NCI-H748 treated with DMSO at 0.1 percent for 48 hours (cell line): ENCODE measurements at places on chromosomes 7 and 10.

DNA sequence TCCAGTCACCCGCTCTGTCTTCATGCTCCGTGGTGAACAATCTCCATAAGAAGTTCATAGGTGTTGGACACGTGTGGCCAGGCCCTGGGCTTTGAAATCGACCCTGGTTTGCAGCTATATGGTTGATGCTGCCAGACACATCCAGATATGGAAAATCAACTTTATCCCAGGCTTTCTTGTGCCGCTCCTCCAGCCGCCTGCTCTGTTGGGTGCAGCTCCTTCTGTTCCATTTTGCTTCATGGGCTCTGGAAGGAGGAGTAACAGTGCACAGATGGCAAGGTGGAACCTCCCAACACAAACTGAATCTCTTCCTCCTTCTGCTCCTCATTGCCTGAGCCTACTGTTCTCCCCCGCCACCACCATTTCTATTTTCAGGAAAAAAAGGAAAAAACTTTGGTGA is 44.7 kb downstream of the THNSL1 start:
- DNase-seq = no peak

DNA sequence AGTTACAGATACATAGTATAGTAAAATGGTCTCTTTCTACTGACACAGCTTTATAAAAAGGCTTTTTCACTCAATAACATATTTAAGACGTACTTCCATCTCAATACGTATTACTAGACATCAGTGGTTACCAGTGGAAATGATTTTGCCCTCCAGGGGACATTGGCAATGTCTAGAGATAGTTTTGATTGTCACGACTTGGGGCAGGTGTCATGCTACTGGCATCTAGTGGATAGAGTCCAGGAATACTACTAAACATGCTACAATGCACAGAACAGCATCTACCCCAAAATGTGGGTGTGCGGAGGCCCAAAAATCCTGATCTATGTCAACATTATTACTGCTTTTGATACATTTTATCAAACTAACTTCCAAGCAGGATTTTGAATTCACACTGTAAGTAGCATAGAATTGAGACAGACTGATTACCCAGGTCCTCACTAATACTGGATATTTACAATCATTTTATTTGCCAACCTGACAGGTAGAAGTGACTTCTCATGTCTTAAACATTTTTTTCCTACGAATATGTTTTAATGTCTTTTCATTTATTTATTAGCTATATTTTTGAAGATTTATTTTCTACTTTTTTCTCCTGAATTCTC is 53.8 kb downstream of the HGF start:
- no peak for DNase-seq

DNA sequence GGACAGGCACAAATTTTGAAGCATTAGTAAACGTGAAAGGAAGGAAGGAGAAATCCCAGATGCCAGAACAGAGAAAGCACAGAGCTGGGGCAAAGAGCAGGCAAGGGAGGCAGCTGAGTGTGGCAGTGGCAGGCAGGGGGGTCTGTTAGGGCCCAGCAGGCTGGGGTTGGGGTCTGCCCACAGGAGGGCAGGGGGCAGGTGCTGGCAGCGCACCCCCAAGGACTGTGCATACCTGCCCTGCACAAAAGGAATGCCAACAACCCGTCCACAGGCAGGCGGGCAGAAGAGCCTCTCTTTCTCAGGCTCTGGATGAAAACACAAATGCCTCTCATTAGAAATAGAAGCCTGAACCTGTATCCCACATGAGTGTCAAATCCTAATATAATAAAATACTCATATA is 552.3 kb downstream of the PTPRN2 start:
- no peak for DNase-seq

GRCh38 chr7:36925207-36925606 is 200.9 kb upstream of the AOAH start:
- DNase-seq = no peak

DNA sequence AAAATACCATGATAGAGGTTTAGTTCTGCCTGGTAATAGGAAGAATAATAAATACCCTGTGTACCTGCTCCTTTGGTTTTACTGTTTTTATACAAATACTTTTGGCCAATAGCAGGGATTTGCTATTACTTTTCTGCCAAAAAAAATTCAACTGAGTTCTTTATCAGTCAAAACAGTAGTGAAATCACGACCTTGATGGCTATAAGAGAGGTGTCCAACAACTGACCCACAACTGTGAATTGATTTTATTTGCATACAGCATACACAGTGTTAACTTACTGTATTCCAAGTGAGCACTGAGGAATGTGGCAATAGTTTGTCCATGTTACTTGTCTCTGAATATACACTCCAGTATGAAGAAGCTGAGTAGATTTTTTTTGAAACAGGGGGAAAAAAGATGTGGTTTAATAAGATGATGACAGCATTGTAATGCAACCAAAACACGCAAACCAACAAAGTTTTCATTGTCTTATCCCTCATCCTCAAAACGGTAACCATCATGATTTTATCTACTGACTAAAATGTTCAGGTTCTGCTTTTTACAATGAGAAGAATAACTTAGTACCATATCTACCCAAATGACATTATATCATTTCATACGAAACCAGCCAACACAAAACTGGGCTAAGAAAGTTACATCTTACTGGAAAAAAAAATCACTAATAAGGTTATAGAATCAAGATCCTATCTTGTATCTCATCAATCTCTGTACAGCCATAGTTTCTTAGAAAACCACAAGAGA is 63.3 kb downstream of the GSAP start:
- no peak for DNase-seq

GRCh38 chr7:116952635-116953371 is 498 bp upstream of the ST7 start:
- DNase-seq = peak; percentile 68

DNA sequence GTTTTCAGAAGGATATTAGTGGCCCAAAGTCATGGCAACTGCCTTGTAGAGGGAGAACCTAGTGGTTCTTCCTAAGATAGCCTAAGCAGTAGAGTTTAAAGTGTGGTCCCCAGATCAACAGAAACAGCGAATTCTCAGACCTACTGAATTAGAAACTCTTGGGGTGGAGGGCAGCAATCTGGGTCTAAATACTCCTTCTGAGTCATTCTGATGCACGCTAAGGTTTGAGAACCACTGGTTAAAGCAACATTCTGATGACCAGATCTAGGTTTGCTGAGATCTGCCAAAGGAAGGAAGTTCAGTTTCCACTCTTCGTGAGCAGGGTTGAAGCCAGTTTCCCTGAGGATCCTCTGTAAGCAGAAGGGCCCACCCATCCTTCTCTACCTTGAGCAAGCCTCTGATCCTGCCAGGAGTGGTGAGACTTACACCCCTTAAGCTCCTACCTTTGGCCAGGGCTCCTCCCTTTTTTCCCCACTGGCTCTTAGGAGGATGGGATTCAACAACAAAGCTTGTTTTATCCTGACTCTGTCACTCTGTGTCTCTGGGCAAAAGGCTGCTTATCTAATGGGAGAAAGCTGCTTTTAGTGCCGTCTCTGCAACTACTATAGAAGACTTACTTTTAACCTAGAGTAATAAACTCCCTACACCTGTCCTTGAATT is 26.8 kb upstream of the TRUB1 start:
- DNase-seq = no peak

DNA sequence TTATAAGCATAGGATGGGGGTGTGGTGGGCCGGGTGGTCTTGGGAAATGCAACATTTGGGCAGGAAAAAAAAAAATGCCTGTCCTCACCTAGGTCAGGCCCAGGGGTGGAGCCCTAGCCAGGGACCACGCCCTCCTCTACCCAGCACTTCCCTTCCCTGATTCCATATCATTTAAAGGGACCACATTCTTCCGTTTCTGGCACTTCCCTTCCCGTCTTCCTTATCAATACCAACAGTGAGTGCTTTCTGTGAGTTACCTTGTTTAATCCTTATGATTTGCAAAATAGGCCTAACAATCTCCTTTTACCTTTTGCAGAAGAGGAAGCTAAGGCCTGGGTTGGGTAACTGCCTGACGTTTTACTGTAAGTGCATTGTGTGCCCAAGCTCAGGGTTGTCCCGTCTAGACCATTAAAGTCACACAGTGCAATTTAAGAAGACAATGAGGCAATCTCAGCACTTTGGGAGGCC is 16.7 kb upstream of the C10orf95 start:
- DNase-seq = no peak

DNA sequence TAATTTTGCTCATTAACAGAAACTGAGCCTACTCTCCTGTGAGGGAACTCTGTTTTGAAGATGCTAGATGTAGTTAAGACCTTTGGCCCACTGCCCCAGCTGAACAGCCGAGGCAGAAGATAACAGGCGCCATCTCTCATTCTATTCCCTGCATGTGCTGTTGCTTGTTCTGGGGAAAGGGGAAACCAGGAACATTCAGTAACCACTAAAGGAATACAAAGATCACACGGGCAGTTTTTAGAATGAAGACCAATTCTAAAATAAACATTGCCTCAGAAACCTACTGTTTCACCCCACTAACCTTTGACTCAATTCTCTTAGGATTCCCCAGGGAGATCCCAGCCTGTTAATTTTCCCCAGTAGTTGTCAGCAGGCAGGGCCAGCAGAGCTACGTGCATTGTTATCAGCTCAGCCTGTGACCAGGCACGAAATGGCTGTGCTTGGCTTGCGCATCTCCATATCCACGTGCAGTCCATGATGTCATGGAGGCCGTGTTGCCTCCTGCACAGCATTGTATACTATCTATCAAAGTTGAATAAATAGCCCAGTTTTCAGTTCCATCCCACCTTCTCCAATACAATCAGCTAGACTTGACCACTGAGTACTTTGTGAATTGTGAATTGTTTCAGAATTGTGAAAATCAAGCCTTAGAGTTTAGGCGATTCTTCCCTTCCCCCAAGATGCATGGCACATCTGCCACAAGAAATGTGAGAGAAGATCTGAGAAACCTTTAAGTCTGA is 36.0 kb downstream of the ANK3 start:
- DNase-seq = no peak

- no peak for DNase-seq
These were observed 11.3 kb downstream of the STARD3NL start for GRCh38 chr7:38189231-38189938.

- no peak for DNase-seq
These were observed 108.1 kb downstream of the GRID1 start for GRCh38 chr10:86258499-86258898.

DNA sequence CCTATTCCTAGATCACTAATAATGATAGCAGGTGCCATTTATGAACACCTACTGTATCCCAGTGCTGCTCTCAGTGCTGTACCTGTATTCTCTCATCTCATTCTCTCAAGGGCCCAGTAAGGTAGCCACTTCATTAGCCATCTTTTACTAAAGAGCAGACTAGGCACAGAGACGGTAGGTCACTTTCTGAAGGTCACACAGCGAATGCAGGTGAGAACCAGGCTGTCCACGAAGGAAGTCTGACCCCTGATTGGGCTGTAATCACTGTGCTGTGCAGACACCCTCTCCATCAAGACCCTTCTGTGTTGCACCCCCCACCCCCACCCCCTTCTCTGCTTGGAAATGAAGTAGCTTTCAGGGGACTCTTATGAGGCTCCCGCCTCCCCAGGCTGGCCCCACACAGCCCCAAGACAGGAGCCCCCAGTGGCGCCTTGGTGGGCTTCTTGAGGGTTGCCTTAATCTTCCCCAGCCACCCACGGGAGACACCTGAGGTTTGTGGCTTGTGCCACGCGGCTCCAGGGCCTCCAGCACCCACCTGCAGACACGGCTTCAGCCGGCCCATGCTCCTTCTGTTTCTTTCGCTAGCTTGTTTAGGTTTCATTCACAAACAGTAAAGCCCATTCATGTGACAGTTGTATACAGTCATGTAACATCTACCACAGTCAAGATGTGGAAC is 81.7 kb upstream of the FAM20C start:
- DNase-seq = no peak

DNA sequence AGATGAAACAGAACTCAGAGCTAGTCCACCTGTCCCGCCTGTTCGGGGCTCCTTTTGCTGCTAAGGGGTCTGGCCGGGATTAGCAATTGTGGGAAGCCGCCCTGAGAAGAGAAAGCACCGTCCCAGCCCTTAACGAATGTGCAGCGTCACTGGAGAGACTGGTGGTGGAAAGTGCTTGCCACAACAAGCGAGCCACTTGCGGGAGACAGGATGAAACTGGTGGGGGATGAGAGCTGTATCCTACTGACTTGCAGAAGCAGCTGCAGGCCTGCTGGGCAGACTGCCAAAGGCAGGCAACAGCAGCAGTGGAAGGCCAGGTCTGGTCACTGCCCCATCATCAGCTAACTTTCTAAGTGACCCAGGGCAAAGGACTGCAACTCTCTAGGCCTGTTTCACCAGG is 95.4 kb downstream of the FAM53B start:
- DNase-seq = no peak

DNA sequence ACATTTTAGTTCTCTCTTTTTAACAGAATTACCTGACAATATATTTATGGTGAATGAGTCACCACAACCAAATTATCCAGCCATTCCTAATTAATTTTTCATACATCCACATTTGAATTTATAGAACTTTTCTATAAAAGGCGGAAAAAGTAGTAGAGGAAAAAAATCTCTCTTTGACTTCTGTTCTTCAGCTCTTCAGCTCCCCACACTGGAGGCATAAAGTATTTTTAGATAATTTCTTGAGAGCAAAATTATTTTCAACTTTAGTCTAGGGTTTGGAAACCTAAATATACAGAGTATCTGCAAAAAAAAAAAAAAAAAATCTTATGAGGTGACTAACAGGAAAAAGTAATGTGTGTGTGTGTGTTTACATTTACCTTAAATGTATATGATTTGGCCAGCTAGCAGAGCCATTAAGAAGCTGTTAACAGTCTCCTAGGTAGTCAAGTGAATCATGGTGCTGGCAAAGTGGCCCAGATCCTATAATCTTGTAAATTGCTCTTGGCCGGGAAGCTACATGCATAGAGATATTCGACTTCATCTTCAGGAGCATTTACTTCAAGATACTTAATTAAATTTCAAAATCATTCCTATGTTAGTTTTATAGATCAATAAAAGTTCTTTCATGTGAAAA is 383.1 kb upstream of the STEAP1 start:
- DNase-seq = no peak

DNA sequence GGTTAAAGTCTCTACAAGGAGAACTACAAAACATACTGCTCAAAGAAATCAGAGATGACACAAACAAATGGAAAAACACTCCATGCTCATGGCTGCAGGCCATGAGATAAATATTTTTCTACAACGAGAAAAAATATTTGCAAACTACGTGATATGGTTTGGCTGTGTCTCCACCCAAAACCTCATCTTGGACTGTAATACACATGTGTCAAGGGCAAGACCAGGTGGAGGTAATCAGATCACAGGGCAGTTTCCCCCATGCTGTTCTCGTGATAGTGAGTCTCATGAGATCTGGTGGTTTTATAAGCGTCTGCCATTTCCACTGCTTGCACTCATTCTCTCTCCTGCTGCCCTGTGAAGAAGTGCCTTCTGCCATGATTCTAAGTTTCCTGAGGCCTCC is 57.8 kb downstream of the COA1 start:
- DNase-seq = no peak

DNA sequence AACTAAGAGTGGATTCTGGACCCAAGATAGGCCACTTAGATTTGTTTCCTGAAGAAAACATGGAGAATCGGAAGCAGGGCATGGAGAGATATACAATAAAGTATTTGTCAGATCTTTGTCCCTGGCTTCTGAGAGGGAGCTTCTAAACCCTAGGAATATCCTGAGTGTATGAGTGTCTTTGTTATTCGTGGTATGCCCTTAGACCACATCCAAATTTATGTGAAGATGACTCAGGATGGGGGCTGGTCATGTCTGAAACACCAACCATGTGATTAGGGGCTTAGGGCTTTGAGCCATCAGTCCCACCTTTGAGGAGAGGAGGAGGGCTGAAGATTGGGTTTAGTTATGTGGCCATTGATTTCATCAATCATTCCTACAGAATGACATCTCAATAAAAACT is 69.7 kb upstream of the PLPP4 start:
- no peak for DNase-seq

GRCh38 chr10:8035006-8035640 is 19.4 kb upstream of the GATA3 start:
- DNase-seq = peak; percentile 23
